8988T (cell line): ENCODE measurements at places on chromosomes 16 and 17.

DNA sequence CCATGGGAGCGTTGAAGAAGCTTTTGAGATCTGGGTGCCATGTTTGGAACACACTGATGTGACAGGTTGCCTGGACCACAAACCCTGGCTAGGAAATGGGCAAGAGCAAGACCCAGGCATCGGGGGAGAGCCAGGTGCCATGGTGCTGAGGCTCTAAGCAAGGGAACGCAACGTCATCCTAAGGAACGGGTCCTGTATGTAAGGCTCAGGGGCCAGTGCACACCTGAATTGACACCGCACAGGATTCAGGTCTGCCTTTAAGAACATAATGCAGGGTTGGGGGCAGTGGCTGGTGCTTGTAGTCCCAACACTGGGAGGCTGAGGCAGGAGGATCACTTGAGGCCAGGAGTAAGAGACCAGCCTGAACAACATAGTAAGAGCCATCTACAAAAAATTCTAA, 10.8 kb downstream of the PSMD7 start:
- no peak for DNase-seq

DNA sequence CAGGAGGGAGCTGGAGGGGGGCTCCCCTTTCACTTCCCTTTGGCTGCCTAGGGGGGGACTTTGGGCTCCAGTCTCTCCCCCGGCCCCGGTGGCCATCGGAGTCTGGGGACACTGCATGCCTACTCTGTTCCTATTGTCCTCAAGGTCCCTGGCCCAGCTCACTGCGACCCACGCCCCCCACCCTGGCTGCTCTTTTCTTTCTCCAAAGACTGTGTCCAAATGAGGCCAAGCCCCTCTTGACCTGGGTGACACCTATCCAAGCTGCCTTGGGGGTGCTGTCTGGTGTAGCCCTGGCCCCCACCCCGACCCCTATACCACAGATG, 12.9 kb downstream of the UBALD1 start:
- DNase-seq, result no peak

DNA sequence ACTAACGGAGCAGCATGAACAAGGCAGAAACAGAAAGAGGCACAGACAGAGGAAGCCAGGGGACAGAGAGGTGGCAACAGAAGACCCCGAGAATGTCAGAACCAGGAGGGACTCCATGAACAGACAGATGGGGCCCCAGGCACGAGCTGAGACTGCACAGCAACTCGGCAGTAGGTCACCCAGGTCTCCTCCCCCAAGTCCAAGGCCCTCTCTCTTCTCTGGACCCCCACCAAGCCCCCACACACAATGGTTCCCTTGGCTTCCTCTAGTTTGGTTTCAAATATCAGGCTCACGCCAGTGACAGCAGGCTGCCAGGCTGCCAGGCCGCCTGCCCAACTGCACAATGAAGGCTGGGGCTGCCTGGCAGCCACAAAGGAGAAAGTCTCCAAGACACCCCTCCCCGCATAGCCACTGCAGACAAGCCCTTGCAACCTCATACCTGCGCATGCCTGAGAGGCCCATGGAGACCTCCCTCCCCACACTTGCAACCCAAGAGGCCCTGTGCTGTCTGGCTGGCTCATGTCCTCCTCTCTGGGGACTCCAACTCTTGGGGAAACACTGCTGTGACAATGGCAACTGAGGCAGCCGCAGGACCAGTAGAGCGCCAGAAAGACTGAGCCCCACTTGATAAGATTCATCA, 54.8 kb downstream of the PIMREG start:
- no peak for DNase-seq

DNA sequence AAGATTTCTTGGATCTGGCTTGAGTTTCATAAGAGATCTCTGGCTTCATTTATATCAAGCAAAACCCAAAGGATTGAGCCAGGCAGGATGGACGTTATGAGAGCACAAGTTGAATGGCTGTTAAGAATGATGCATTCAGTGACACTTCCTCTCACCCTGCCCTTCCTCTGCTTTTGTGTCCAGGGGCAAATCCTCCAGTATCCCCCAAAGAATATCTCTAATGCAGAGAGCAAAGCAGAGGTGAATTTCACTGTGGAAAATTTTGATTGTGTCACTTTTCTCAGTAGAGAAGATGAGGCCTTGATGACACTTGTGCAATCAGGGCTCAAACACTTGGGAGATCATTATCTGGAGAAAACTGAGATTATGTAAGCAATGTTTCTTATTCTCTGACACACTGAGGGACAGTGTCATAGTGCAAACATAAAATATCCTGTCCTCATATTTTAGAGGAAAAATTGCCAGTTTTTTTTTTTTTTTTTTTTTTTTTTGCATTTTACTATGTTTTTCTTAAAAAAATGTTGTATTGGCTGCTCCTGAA, 25.3 kb downstream of the MARCHF10 start:
- DNase-seq, result no peak

GRCh38 chr17:76635039-76635438, 8.5 kb downstream of the ST6GALNAC1 start:
- DNase-seq, result no peak

DNA sequence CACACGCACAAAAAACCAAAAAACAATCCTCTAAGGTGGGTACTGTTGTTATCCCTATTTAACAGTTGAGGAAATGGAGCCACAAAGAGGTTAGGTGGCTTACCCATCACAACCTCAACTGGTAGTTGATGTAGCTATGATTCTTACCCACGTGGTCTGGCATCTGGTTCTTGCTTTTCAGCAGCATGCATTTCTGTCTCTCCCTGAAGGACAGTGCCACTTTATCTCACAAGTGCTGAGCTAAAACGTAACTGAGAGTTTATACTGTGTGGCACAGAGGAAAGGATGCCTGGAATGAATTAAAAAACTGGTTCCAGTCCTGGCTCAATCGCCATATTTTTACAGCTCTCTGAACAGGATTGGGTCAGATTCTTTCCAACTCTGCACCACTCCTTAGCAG, 1.9 kb upstream of the CORO6 start:
- no peak for DNase-seq

DNA sequence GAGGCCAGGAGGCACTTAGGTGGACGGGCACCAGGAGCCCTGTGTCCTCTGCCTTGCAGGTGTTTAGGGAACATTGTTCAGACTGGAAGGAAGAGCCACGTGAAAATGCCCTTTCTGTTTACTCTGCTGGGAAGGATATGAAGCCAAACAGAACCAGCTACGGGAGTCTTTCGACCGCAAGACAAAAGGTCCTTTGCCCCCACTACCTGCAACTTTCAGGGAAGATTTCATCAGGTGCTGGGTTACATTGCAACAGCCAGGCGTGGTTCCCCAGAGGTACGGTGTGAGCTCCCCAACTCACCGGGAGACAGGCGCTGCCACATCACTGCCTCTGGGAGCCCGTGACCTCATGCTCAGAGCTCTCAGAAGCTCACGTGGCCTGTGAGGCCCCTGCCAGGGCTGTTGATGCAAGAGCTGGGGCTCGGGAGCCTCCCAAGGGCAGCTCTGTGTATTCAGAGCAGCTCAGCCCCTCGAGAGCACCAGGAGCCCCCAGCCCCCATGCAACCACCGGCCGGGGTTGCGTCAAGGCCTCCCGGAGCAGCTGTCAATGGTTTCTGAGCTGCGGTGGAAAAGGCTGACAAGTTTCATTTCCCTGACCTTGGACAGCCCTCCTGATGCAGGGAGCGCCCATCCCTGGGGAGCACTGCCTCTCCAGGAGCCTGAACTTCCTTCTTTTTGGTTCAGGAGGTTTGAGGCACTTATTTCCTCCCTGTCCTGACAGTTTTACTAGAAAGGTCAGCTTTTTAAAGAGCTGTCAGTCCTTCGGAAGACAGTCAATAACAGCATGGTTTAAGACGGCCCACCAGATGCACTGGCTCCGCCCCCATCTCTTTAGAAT, 42.1 kb downstream of the TBC1D16 start:
- no peak for DNase-seq

GRCh38 chr17:69547947-69548346, 133.4 kb downstream of the MAP2K6 start:
- DNase-seq, result no peak

GRCh38 chr17:10737736-10738135, 7.9 kb upstream of the TMEM220 start:
- no peak for DNase-seq

- no peak for DNase-seq
These were observed 5.6 kb downstream of the GLG1 start for GRCh38 chr16:74601126-74601871.

GRCh38 chr16:64751906-64752305, 370.0 kb downstream of the CDH11 start:
- no peak for DNase-seq

DNA sequence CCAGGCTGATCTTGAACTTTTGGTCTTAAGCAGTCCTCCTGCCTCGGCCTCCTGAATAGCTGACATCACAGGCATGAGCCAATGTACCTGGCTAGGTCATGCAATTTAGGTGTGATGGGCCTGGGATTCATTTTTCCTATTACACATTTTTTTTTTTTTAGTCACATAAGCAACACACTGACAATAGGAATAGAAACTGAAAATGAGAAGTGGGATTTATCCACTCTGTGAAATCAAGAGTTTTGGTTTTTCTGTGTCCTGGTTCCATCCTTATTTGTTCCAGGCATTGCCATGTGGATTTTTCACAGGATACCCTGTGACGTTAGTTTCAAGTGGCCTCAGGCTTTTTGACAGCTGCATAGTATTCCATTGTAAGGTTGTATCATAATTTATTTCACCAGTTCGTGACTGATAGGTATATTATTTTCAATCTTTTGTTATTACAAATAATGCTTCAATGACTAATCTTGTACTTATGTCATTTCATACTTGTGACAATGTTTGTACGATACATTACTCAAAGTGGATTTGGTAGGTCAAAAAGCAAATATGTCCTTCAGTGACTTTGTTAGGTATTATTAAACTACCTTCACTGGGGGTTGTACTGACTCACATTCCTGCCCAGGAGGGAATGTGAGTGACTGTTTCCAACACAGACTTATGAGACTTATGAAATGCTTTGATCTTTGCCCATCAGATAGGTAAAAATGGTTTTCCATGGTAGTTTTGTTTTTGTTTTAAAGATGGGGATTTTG, 10.6 kb downstream of the ADCY7 start:
- DNase-seq, result no peak

DNA sequence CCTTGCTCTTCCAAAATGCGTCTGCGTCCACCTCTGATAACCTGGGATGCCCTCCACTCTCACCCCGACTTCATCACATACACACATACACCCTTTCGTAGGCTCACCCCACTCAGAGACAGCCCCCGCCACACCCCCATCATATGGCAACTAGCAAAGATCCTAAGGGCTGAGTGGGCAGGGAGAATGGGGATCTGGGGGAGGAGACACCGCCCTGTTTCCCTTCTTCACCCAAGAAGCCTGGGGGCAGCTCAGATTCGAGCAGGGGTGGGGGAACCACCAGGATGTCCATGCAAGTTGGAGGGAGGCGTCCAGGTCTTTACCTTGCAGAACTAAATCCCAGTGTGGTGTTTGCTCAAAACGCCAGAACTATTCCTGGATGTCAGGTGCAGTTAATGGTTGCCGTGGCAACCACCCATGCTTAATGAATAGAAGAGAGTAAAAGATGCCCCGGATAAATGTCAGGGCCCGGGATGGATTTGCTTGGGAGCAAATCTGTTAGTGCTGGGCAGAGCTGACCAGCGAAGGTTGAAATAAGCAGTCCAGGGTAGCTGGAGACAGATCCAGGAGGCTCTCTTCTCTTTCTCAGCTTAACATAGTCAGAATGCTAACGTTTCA, 72.8 kb downstream of the CACNG3 start:
- no peak for DNase-seq

GRCh38 chr16:65817066-65817465, 549.4 kb upstream of the CDH5 start:
- DNase-seq, result no peak

- DNase-seq, result no peak
These were observed 7.0 kb downstream of the FBF1 start for GRCh38 chr17:75933808-75934207.

DNA sequence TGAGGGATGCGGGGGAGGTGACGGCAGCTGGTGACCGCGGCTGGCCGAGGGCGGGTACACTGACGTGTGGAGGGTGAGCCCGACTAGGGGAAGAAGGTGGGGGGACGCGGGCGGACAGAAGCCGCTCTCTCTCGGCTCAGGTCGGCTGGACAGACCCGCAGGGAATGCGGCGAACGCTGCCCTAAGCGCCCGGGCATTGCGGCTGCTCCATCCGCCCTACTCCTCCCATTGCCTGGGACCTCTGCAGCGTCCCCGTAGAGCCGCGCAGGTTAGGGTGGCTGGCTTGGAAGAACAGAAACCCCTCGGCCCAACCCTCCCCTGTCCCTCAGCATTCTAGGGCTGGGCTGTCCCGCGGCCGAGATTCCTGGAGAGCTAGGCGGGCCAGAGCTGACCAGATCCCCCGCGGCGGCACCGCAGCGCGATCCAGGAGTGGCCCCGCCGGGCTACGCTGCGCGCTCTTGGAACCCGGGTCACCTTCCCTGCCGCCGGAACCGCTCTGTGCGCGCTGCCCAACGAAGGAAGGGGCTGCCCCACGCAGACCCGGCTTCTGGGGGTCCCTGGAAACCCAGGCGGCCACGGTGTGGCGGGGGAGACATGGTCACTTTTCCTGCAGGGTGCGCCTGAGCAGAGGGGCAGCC, 3.0 kb downstream of the DLX4 start:
- no peak for DNase-seq

GRCh38 chr16:77761204-77761603, 27.2 kb upstream of the VAT1L start:
- no peak for DNase-seq

- DNase-seq, result peak; percentile 75
These were observed at the start of gene CORO7 for GRCh38 chr16:4416200-4417032. CORO7 (minus strand) TSS chr16:4416596; CDS start chr16:4416518, 78 bp downstream.

DNA sequence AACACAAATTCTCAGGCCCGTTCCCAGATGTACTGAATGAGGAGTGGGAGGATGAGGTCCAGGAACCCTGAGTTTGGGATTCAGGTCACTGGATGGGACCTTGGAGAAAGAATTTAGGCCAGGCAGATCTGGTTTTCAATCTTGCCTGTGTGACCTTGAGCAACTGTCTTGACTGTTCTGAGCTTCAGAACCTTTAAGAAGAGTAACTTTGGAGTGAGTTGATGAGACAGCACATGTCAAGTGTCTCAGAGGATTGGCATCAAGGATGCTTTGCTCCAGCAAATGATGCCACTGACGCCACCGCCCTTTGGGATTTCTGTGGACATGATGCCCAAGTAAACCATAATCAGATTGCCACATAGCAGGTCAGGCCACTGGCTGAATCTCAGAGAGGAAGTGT, 56.2 kb upstream of the DNAJA2 start:
- DNase-seq, result no peak

- no peak for DNase-seq
These were observed 158 bp downstream of the ALYREF start for GRCh38 chr17:81891303-81891552.

GRCh38 chr17:58277802-58278595, 2.7 kb downstream of the MPO start:
- no peak for DNase-seq

- no peak for DNase-seq
These were observed 17.1 kb upstream of the VPS4A start for GRCh38 chr16:69294051-69294450.

- DNase-seq, result no peak
These were observed 37.4 kb downstream of the HIC1 start for GRCh38 chr17:2092253-2092652.

- DNase-seq, result no peak
These were observed 41.2 kb upstream of the RHOT1 start for GRCh38 chr17:32100971-32101631.
